ENCODE measurements at places on chromosomes 7 and 10.

GRCh38 chr10:69669409-69669808 is 39.4 kb downstream of the FAM241B start:
- no peak for DNase-seq

GRCh38 chr7:47818796-47819606 is 129.3 kb downstream of the PKD1L1 start:
- peak; percentile 60 for DNase-seq

GRCh38 chr7:95874129-95874528 is 101.8 kb downstream of the DYNC1I1 start:
- DNase-seq: no peak

GRCh38 chr10:59007307-59008025 is 169.0 kb upstream of the PHYHIPL start:
- no peak for DNase-seq

DNA sequence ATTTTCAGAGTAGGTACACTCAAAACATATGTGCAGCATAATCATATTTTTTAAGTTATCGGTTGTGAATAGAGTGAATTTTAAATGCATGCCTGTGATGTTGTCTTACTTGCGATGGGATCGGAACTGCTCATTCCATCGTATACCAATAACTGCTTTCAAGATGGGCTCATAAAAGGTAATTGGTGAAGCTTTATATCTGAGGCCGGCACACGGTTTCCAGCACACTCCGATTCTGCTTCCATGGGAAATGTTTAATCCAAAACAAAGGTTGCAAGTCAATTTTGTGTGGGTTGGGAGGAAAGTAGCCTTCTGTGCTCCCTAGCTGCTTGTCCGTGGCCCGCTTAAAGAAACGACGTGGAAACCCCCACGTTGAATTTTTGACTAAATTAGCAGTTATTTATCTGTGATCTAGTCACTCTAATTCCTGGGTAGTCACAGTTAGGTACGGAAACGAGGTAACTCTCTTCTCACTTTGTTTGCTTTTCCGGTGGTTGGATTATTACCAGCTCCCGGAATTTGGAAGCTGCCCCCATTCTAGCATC is 10.1 kb upstream of the CELF2 start:
- DNase-seq: no peak

- no peak for DNase-seq
Observed at GRCh38 chr10:85570871-85571270, 795.7 kb downstream of the GRID1 start.

- no peak for DNase-seq
Observed at GRCh38 chr10:8637640-8638039, 583.2 kb downstream of the GATA3 start.

GRCh38 chr7:114086914-114087652 is 168.3 kb upstream of the PPP1R3A start:
- DNase-seq: peak; percentile 39

- DNase-seq: no peak
Observed at GRCh38 chr7:78232806-78233205, 434.2 kb downstream of the PHTF2 start.

GRCh38 chr7:101017064-101017777 is 2.7 kb upstream of the MUC17 start:
- DNase-seq: peak; percentile 3

GRCh38 chr7:66246554-66247171 is 41.5 kb downstream of the TPST1 start:
- no peak for DNase-seq

DNA sequence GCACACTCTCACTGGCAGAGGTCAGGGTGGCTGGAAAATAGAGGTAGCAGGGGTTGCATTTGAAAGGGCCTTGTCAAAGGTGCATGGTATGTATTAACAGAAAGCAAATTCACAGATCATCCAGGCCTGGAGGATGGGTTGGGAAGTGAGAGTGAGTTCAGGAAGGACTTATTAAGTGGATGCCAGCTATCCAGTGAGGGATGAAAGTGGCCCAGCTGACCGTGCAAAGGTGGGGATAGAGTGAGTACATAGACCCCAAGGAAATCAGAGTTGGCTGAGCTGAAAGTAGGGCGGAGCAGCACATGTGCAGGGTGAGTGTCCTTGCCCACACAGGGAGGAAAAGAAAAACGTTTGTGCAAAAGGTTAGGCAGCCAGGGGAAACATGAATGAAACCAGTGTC is 58.1 kb downstream of the HECW1 start:
- no peak for DNase-seq

DNA sequence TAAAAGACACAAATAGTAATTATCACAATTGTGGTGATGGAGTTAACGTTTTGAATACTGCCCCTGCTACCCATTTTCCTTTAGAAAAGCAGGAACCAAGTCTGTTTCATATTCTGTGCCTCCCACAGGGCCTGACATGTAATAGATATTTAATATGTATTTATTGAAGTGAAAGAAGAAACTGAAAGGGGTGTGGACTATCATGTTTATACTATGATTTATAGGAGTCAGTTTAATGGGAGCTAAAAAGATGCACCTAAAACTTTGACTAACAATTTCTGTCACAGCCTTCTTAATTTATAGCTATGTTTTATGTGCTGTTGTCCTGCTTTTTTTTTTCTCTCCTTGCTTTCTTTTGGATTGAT is 24.1 kb upstream of the BHLHA15 start:
- no peak for DNase-seq

- DNase-seq: no peak
Observed at GRCh38 chr10:103850572-103850895, 4.8 kb downstream of the SH3PXD2A start.

GRCh38 chr10:63547628-63548360 is 26.6 kb downstream of the REEP3 start:
- DNase-seq: peak; percentile 20

GRCh38 chr10:20256969-20257368 is 440.7 kb downstream of the PLXDC2 start:
- no peak for DNase-seq

DNA sequence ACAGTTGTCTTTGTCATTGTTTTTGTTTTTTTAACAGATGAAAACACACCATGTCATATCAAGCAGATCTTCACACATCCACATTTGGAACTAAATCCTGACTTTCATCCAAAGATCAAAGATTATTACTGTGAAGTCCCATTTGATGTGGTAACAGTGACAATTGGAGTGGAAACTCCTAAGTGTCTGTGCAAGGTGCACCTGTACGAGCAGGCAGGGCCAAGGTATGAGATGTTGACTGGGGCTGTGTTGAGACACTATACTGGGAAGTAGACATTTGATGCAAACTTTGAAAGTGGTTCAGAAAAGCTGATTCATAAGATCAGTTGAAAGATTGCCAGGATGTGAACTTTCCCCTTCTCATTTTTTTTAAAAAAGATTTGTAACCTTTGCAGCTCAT is 152.3 kb downstream of the CPED1 start:
- no peak for DNase-seq

- DNase-seq: no peak
Observed at GRCh38 chr7:55245271-55245723, 119.8 kb upstream of the LANCL2 start.

- no peak for DNase-seq
Observed at GRCh38 chr7:140235114-140235513, 58.3 kb upstream of the KDM7A start.

GRCh38 chr7:2099048-2099957 is 133.4 kb downstream of the MAD1L1 start:
- DNase-seq: no peak

GRCh38 chr10:17657103-17657500 is 13.2 kb downstream of the STAM start:
- no peak for DNase-seq

GRCh38 chr7:155303039-155303593 is 5.4 kb downstream of the INSIG1 start:
- no peak for DNase-seq

DNA sequence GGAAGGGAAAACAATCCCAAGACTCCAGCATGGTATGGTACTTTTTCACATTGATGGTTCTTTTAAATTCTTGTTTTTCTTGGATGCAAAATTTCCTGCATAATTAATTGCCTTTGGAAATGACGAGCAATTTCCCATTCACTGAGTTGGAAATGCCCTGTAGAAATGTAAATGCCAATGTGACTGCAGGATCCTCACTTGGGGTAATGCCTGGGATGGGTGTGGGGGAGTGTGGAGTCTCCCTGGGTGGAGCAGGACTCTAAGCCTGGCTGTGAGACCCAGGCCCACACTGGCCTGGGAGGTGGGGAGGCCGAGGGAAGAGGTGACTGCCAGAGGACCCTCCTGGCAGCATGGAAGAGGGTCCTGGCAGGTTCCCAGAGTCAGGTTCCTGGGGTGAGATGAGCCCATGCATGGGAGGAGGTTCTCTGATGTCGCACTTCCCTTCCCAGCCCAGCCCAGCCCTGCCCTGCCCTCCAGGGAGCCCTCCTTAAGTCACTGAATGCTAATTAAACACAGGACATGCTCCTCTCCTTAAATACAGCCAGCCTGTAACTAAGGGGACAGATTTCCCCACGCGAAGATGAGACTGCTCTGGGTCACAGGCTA is 157.9 kb downstream of the GFRA1 start:
- DNase-seq: no peak

DNA sequence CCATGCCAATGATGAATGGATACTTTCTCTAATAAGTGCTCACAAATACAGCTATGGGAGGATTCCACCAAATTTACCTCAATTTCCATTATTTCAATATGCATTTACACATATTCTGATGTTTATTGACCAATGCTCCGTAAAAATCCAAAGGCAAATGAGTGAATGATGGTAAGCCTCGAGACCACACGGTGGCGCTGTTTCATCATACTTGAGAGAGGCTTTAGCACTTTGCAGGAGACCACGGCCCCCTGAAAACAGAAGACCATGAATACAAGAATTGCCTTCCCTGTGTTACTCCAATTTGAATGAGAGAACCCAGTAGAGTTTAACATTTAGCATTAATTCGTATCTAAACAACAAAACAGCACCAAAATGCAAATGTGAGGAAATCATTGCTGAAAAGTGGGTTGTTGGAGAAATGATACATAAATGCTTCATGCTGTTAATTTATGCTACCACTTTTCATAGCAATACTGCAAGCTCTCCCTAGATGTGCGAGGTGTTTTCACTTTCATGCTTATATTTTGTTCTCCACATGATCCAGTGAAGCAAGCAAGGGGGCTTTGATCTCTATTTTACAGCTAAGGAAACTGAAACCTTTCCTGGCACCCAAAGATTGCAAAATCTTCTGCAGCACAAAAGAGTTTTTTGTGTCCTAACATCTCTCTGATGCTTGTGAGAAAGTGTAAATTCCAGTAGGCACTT is 35.4 kb downstream of the TRIL start:
- peak; percentile 87 for DNase-seq

- no peak for DNase-seq
Observed at GRCh38 chr7:7475601-7476000, 60.1 kb downstream of the COL28A1 start.

DNA sequence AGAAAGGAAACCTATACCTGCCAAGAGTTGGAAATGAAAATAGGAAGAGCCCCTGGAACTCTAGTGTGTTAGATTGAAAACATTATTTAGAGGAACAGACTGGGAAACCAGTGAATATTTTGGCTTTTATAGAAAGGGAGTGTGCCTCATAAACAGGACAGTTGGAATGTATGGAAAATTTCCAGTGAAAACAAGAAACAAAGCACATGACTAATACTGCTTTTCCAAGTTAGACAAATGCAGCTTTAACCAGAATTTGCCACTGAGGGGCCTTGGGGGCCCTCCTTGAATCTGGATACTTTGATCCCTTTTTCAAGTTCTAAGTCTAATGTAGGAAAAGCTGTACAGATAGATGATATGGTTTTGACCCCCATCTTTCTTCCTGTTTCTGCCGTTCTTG is 21.2 kb downstream of the ITGB8 start:
- no peak for DNase-seq

GRCh38 chr10:131456411-131456810 is 144.9 kb upstream of the TCERG1L start:
- DNase-seq: no peak

GRCh38 chr7:27491534-27491933 is 171.1 kb downstream of the HIBADH start:
- no peak for DNase-seq

DNA sequence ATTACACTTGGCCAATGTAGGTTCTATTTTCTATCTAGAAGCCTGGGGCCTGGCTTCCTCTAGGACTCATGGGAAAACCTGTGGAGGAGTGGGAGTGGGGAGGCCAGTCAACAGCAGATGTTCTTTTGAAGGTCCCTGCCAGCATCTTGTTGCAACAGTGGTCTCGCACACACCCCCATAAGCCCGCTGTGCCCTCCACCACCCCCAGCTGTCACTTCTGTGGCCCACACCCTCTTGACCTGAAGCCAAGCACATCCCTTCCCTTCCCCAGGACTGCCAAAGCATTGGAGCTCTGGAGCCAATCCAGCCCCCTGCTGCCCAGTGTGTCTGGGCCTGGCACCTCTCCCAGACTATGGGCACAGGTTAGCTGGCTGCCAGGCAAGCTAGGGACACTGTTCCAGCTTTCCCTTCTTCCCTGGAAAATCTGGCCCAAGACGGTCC is 1.9 kb upstream of the STX1A start:
- DNase-seq: peak; percentile 98

- DNase-seq: no peak
Observed at GRCh38 chr10:28089467-28089866, 90.6 kb upstream of the ODAD2 start.

- DNase-seq: peak; percentile 28
Observed at GRCh38 chr7:132392713-132393112, 183.6 kb downstream of the PLXNA4 start.

DNA sequence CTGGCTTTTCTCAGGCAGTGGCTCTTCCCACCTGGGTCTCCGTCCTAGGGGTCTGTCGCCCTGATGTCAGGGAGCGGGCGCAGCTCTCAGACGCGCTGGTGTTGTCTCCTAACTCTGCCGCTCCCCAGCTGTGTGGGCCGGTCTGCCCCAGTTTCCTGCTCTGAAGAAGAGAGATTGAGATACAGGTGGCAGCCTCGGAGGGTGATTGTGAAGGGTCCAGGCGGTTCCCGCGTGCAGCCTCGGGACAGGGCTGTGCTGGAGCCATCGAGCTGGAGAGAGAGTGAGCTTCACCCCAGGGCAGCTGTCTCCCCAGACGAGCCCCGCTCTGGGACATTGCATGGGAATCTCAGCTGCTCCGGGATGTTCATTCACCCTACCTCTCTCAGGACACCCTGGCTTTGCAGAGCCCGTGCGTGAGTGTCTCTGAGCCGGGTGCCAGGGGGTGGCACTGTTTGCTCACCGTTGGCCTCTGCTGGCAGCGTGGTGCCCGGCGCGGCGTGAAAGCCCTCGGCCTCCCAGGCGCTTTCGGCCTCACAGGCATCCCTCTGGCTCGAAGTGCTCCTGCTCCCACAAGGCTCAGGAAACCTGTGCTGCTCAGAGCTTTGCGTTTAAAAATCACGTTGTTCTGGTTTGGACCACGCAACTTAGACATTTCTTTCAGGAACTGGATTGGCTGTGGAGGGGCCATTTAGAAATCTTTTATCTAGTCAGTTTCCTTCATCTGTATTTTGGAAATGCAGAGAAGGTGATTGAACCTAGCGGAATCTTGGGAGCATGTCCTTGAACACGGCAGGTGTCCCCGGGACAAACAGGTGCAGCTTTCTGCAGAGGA is 33.8 kb upstream of the ZFAND2A start:
- peak; percentile 53 for DNase-seq

- no peak for DNase-seq
Observed at GRCh38 chr10:14379556-14380280, 49.0 kb upstream of the FRMD4A start.
